Skeletal muscle cell (primary cell): ENCODE measurements at places on chromosomes 7 and 10.

- no peak for DNase-seq
Observed at GRCh38 chr10:17831341-17831740, 22.2 kb downstream of the MRC1 start.

- DNase-seq: peak; percentile 53
Observed at GRCh38 chr10:22655312-22655981, 58.9 kb downstream of the PIP4K2A start.

DNA sequence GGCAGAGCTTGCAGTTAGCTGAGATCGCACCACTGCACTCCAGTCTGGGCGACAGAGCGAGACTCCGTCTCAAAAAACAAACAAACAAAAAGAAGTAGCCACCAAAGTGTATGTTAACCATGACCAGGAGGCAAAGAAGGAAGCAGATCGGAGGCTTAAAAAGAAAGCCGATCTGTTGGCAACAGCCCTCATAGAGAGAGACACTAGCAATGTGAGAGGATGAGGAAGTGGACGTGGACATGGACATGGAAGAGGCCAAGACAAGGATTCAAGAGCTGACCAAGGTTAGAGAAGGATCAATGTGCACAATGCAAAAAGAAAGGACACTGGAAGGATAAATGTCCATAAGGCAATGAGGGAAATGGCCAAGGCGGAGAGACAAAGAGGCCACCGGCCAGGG is 14.9 kb upstream of the ADCK2 start:
- DNase-seq: no peak

DNA sequence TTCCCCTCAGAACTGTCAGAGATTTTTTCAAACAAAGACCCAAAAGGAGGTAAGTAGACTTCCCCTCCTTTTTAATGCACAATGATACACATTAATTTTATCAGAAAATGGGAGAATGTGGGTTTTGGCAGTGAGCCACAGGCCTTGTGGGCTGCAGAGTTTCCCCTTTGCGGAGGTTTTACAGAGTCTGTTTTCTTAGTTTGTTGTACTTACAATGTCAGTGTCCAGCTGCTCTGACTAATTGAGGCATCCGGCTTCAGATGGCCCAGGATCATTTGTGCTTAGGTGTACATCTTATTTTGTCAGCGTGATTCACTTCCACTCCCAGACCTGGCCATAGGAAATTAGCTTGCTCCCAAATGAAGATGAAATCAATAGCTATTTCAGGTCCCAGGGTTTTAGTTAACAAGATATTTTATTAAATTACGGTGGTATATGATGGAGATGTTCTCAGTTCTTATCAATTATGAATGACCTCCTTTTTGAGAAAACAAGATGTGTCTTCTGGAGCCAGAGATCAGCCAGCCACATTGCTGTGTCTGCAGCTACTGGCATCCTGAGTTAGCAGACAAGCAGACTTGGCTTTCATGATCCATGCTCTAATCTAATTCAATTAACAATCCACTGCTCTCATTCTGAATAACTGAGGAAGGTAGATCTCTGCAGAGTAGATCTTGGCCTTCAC is 1086.6 kb upstream of the SORCS1 start:
- peak; percentile 15 for DNase-seq

- DNase-seq: no peak
Observed at GRCh38 chr10:73244866-73245477, 2.1 kb downstream of the DNAJC9 start.

GRCh38 chr10:33133557-33133956 is 175.5 kb upstream of the ITGB1 start:
- no peak for DNase-seq

DNA sequence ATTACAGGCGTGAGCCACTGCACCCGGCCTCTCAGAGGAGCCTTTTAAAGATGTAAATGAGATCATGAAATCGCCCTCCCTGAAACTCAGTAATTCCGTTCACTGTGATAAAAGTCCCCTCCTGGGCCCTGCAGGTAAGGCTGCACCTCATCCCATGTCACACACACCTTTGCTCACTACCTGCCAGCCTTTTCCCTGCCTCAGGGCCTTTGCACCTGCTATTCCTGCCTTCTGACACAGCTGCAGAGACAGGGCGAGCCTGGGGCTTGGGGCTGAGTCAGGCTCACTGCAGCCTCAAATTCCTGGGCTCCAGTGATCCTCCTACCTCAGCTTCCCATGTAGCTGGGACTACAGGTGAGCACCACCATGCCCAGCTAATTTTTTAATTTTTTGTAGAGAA is 118.8 kb downstream of the MYL10 start:
- no peak for DNase-seq

- no peak for DNase-seq
Observed at GRCh38 chr7:47382200-47382599, 199.7 kb downstream of the TNS3 start.

GRCh38 chr10:23099816-23100215 is 4.4 kb downstream of the MSRB2 start:
- no peak for DNase-seq

DNA sequence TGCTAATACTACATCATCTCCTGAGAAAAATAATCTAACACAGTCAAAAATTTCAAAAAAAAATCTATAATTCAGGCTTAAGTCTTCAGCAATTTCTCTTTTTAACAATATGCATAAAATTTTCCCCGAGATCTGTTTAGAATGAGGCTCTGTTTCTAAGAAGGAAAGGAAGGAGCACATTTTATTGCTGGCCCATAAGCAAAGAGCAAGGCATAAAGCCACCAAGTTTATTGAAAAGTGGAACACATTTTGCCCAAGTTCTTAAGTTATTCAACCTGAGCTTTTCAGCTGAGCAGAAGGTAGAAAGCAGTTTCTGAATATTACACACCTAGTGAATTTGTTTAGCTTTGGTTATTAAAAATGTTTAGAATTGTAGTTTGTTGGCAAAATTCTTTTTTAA is 73.9 kb downstream of the AGMO start:
- DNase-seq: no peak

DNA sequence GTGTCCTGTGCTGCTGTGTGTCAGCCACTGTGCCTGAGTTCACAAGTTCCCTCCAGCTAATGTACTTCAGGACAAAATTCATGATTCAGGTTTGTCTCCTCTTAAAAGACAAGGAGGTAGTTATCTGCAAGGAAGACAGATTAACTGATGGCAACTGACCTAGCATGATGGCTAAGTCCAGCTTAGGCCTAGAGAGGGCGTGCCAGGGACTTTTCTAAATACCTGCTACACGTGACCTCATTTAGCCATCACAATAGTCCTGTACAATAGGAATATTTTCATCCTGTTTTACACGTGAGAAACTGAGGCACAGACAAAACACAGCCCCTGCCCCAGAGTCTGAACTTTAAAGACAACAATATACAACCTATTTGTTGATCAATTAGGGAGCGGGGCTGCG is 275.7 kb downstream of the XPNPEP1 start:
- DNase-seq: no peak

DNA sequence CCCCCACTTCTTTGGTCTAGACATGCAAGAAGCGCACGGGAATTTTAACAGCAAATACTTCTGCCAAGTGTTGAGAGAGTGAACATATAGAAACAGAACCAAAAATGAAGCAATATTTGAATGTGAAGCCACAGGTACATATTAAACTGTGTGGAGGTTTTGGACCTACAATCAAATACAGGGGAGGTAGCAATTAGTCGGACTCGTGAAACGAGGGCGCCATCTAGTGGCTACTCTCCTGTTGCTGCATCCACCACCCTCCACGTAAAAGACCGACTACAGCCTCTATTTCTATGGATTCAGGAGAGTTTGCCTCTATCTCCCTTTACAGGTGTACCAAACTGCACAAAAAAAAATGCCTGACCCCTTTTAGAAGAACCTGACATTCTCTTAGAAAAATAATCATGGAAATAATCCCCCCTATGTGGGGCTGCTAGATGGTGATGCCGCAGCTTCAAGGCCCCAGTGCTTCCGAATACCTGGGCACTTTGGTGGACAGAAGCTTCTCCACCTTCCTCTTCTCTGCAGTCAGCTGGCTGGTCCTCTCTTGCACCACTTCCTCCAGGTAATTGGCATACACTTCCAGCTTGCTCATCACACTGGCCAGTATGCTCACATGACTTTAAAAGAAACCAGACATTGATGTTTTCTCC is 31.7 kb downstream of the TECTB start:
- peak; percentile 34 for DNase-seq

DNA sequence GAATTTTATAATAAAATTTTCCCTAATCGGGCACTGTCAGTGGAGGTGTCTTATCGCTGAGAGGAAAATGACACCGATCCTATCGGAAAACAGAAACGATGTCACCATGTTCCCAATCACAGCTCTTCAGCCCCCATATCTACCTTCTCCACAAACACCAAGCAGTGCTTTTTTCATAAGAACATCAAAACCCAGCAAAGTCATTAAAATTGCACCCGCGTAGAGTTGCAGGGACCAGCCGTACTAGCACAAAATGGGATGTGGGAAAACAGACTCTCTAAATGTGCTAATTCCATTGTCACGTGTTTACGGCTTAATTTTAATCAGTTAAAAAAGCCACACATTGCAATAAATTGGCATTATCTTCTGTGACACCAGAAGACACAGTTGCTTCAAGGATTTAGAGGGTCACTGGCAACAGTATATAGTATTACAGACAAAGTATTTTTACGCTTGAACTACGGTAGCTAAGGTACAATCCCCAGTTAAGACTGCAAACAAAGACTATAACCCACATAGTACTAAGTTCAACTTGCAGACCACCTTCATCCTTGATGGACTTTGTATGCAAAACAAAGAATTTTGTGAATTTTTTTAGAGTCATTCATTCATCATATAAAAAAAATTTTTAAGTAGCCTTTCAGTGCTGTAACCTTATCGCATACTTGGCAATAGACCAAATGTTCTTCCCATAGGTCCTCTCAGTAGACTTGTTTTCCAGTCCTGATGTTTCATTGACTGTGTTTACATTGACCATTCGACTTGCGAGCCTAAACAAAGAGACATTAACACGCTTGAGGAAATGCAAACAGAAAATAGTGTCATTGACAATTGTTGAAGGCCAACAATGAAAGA is 116.0 kb downstream of the VTI1A start:
- DNase-seq: no peak

- DNase-seq: no peak
Observed at GRCh38 chr10:2933519-2933918, 133.8 kb upstream of the PFKP start.

- no peak for DNase-seq
Observed at GRCh38 chr10:32971536-32972091, 13.6 kb upstream of the ITGB1 start.

GRCh38 chr10:79054203-79055099 is 14.3 kb upstream of the ZMIZ1 start:
- DNase-seq: no peak

GRCh38 chr10:124935946-124936345 is 6.0 kb upstream of the ZRANB1 start:
- DNase-seq: no peak
